ENCODE measurements at places on chromosomes 1 and 21. TPM values are rescaled to one million over a fixed set of nuclear protein-coding genes. Genes with fewer than 3 reads are reported as not detected.

Gene OLIG2
- 0.56 TPM for total RNA-seq

GRCh38 chr1:57799490-57800115 is 375.7 kb upstream of the DAB1 start:
- no peak for DNase-seq

DNA sequence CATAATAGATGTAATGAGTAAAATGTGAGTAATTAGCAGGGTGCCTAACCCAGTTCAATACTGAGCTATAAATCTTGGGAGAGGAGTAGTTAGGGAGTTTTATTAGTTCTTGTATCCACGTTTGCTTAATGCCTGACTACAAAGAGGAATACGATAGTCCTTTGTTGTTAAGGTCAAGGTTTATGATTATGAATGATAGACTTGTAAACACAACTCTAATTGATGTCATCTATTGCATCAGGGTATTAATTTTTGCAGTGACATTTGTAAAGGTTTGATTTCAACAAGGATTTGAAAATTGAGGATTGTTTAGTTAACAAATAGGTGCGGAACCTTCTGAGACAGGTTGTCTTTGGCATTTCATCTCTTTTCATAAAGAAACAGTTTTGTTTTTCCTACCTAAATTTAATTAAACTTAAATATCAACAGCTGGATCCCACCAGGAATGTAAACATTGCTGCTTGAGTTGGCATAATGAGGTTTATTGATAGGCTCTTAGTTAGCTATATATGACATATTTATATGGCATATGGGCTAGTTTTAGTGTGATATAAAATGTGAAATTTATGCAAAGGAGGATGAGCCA is 9.7 kb downstream of the SOAT1 start:
- no peak for DNase-seq

Gene SCYL3
- 8.0 TPM for total RNA-seq

- DNase-seq, result no peak
Observed at GRCh38 chr1:59243550-59243949, 53.3 kb upstream of the FGGY start.

- DNase-seq, result no peak
Observed at GRCh38 chr1:156726549-156727226, 1.6 kb upstream of the METTL25B start.

DNA sequence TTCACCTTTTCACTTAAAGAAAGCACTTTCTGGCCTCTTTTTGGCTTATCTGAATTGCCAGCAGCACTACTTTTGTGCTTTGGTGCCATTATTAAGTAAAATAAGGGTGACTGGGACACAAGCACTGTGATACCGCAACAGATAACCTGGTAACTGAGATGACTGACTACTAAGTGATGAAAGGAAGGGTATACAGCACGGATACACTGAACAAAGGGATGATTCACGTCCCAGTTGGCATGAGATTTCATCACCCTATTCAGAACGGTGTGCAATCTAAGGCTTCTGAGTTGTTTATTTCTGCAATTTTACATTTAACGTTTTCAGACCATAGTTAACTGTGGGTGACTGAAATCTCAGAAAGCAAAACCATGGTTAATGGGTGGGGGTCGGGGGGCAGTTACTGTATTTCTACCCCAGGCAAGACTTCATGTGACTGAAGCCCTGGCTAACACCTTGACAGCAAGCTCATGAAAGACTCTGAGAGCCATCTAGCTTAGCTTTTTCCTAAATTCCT is 102.8 kb downstream of the CLIC6 start:
- no peak for DNase-seq

All from osteocyte (in vitro differentiated cells).